Dermis blood vessel endothelial cell (primary cell): ENCODE measurements at places on chromosomes 2 and 18. TPM values are rescaled to one million over a fixed set of nuclear protein-coding genes. Genes with fewer than 3 reads are reported as not detected.

DNA sequence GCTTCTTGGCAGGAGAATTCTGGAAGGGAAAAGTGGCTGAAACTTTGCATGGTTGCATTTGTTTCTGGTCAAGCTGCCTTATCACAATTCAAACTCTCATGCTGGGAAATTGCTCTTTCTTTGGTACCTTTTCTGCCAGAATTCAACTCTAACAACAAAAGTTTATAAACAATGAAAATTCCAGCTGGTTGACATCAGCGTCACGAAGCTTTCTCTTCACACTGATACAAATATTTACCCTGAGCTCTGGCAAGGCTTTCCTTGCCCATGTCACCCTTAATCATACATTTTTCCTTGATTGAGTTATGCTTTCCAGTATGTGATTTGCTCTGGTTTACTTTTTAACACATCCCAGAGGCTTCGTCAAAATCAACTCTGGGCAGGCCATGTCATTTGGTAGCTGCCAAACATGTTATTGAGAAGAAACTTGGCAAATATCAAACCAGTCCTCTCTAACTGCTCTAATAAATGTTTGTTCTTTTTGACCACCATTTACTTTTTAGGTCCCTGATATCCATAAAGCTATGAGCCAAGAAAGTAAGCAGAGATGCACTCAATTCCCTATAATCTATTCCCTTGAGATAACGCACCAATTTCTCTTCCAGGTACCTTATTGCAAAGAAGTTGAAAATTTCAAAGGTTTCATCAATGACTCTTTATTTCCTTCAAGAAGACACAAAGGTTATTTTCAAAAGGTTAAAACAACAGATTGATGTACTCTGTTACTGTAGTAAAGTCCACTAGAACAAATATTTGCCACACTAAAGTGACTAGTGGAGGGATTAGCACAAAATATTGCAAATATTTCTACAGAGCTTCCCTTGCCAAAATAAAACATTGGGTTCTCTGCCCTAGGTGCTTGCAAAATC lies 1241.1 kb upstream of the ZEB2 start:
- DNase-seq = peak; percentile 88

DNA sequence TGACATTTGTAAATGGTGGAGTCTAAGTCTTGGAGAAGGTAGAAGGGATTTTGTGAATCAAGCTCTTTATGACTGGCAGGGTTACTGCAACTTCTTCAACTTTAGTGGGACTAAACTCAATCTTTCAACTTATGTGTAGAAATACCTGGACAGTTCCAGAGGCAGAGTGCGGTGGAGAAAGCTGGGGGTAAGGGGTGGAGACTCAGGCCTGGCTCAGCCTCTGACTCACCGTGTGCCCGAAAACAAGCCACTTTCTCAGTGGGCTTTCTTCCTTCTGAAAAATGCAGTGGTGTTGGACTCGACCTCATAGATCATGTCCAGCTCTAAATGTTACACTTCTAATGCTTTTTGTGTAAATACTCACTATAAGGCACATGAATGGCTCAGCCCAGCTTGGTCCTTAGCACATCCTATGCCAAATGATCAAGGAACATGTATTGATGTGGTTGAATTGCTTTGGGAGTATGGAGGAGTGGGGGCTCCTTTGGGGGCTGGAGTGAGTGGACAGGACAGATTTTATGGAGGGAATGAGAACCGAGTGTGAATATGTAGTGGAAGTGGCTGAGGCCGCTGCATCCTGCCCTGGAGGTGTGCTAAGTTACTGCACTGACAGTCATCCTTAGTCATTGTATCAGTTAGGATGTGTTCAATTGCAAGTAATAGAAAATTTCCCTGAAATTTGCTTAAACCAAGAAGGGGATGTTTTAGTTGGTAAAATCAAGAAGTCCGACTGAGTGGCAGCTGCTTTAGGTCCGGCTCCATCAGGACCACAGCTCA lies 32.2 kb upstream of the IGFBP5 start:
- no peak for DNase-seq

The CROCC2 gene
- total RNA-seq = not detected in 2 replicates

The PRPF40A gene
- 134 and 159 TPM in 2 replicates for total RNA-seq

The MOGAT1 gene
- total RNA-seq = not detected in 2 replicates

The ACMSD gene
- total RNA-seq = 0.09 and 0.34 TPM in 2 replicates

The CPLX4 gene
- not detected in 2 replicates for total RNA-seq

DNA sequence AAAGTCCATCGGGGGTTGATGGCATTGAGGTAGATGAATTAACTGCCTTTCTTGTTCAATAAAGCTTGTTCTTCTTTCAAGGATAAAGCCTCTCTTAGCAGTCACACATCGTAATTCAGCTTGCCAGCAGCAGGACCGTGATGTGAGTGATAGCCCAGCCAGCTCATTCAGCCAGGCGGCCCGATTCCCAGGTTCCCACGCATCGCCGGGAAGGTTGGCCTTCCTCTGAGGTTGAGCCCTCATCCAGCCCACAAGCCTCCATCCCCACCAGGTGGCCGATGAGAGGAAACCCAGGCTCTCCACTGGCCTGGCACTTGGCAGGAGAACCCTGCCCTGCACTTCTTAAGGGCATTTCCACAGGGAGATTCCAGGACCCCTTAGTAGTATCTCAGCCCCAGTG lies 4.7 kb downstream of the AGAP1 start:
- no peak for DNase-seq

DNA sequence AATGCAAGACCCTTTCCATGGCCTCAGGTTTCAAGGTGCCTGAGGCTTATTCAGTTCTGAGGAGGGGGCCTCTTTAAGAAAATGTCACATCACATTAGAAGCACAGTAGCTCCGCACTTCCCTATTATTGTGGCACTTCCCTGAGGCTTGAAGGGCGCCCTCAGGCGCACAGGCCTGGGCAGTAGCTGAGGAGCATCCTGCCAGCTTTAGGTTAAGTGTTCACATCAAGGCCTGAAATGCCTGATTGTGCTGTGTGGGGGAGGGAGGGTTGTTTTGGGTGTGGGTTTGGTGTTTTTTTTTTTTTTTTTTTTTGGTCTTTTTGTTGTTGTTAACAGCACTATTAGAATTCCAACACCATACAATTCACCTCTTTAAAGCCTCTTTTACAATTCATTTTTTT lies 107.9 kb downstream of the CABLES1 start:
- no peak for DNase-seq

DNA sequence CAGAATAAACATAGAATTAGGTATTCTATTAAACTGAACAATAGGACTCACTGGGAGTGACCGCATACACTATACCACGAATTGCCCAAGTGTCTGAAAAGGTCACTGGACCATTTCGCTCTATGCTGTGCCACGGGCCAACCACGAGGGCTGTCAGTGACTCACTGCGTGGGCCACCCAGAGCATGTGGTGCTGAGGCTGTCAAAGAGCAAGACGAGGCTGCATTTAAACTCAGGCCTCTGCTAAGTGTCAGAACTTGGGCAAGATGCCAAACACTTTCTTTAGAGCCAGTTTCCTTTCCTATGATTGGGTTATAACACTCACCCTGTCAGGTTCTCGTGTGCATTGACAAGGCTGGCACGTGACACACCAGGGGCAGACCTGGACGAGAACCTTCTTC lies 97.5 kb downstream of the SH3YL1 start:
- DNase-seq = no peak

- DNase-seq = no peak
Observed at GRCh38 chr18:59263661-59264060, 9.6 kb downstream of the RAX start.

GRCh38 chr2:211867845-211868451 lies 670.7 kb downstream of the ERBB4 start:
- peak; percentile 66 for DNase-seq

DNA sequence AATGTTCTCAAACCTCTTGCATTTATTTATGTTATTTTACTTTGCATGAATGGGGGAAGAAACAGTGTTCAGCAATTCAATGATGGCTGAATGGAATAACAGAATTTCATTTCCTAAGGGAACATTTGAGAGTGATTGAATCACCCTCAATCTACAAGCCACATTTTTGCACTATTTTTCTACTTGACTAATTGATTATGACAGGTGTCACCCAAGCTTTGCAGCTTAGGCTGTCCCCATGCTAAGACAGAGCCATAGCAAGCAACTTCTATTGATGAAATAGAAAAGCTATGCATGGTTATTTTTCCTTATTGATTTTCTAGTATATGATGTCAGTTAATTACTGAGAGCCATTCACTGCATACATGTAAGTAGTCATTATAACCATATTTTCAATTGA lies 795.7 kb downstream of the DCC start:
- no peak for DNase-seq

DNA sequence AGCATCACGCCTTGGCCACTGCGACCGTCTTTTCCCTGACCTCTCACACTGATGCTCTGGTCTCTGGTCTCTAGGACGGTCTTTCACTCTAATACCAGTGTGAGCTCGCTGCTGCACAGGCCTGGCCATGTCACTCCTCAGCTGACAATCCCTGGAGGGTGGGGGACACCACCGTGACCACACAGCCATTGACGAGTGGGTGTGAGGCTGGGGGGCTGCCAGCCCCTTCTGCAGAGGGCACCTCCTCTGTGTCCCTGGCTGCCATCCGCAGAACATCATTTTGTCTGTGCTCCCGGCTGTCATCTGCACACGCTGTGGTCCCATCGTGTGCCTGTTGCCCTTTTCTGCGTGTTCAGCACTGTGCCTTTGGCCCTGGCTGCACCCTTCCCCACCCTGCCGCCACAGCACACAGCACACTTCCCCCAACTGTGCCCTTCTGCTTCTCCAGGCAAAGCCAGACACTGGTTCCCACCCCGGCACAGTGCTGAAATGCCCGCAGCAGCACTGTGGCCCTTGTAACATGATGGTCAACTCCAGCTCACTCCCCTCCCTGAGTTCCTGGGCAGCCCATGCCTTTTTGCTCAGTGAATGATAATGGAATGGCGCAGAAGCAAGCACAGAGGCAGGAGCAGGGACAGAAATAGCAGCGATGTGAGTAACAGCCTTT lies 30.4 kb upstream of the INHBB start:
- no peak for DNase-seq

GRCh38 chr2:45611020-45611859 lies at the start of gene SRBD1:
SRBD1 (minus strand) TSS chr2:45611267; CDS start chr2:45605441, 5,826 bp downstream.
- peak; percentile 95 for DNase-seq

The IL1F10 gene
- total RNA-seq = not detected in 2 replicates

- DNase-seq = peak; percentile 35
Observed at GRCh38 chr2:112583497-112584133, 794 bp upstream of the CHCHD5 start.

GRCh38 chr2:132721938-132722337 lies 51.9 kb upstream of the LYPD1 start:
- no peak for DNase-seq

The CTNNA2 gene
- not detected in 2 replicates for total RNA-seq

GRCh38 chr2:97747285-97747684 lies 33.9 kb downstream of the ZAP70 start:
- no peak for DNase-seq

DNA sequence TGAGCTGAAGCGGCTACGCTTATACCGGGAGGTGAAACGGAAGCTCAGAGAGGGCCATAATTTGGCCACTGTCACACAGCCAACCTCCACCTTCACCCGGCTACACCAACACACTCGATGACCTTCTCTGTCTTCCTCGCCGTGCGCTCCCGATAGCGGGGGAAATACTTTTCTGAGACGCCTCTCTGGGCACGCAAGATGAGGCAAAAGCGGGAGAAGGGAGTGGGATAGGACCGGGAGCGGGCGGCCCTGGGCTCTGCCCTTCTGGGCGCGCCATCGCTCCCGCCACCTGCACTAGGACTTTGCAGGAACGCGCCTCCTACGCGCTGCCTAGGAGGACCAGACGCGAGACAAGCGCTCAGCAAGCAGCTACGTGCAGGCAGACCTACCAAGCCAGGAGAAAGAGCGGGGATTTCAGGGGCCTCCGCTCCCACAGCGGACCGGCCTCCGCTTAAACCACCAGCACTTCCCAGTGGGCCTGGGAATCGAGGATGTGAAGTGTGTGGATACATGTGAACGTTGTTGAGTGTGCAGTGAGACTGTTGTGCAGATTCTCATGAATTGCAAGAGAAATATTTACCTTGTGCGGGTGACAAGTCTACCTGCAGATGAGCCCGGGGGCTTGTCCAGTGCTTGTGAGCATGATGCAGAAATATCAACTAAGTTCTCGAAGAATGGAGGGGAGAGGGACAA lies 11.4 kb downstream of the SIX3 start:
- DNase-seq = no peak

The PMS1 gene
- total RNA-seq = 24.2 and 39.1 TPM in 2 replicates
